Muscle of back (tissue), 13 donors: ENCODE measurements at places on chromosomes 5 and 9. TPM values are rescaled to one million over a fixed set of nuclear protein-coding genes. Genes with fewer than 3 reads are reported as not detected.
A peak's percentile ranks its signal among the peaks of the same experiment; 100 is the strongest.

SOWAHA gene
- polyA plus RNA-seq: 0.12 TPM

- no peak for DNase-seq
Measured at GRCh38 chr5:148438933-148439332, 55.2 kb downstream of the FBXO38 start.

PPP1R26 gene
- 14.1 TPM for polyA plus RNA-seq

DNA sequence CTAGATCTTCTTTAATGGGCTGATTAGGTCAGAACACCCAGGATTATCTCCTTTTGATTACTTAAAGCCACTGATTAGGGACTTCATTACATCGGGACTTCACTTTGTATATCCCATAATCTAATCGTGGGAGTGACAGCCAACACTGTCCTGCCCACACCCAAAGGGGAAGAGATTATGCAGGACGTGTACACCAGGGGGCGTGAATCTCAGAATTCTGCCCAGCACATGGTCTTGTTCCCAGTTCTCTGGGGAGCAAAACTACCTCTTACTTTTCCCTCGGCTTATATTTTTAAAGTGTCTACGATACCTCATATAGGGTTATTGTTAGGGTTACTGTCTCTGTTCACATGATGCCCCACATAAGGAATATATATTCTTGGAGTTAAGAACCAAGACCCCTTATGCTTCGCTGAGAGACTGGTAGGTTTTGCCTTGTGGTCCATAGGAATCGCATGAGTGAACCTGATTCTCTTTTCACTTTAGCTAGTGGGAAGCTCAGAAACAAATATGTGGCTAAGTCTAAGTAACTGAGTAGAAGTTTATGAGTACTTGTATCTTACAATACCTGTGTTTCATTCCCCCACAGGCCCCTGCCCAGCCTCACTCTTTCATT, 192.7 kb downstream of the GNA14 start:
- no peak for DNase-seq

CDO1 gene
- polyA plus RNA-seq: 22.5 TPM

GRCh38 chr5:163094492-163095180, 342.8 kb upstream of the CCNG1 start:
- DNase-seq: no peak

- no peak for DNase-seq
Measured at GRCh38 chr5:88551724-88552345, 283.2 kb upstream of the TMEM161B start.

GRCh38 chr5:52840277-52841050, 52.7 kb downstream of the ITGA1 start:
- DNase-seq: no peak

- DNase-seq: peak; percentile 64
Measured at GRCh38 chr9:10265153-10265631, 347.6 kb downstream of the PTPRD start.

DNA sequence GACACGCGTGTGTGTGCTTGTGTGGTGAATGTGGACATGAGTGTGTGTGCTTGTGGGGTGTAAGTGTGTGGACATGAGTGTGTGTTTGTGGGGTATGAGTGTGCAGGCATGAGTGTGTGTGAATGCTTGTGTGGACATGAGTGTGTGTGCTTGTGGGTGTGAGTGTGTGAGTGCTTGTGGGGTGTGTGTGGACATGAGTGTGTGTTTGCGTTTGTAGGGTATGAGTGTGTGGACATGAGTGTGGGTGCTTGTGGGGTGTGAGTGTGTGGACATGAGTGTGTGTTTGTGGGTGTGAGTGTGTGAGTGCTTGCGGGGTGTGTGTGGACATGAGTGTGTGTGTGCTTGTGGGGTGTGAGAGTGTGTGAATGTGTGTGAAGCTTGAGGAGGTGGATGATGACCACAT, 29.8 kb upstream of the TIFAB start:
- DNase-seq: no peak

- no peak for DNase-seq
Measured at GRCh38 chr5:82594097-82594496, 315.9 kb upstream of the RPS23 start.

DNA sequence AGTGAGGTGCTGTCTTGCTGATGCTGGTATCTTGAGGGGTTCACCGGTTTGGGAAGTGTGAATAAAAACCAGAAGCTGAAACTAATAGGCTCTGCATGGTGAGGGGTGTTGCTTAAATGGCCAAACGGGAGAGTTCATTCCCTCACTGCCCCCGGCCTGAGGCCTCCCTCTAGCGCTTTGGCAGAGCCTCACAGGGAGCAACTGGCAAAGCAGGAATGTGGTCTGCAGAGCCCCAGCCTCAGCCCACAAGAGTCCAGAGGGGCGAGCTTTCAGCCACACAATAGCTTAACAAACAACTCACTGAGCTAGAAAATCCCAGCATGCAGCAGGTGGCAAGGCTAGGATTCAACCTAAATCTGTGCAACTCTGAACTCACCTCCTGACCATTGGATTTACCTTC, 234.8 kb downstream of the MED10 start:
- no peak for DNase-seq

GRCh38 chr9:127555840-127556820, 55.9 kb upstream of the STXBP1 start:
- peak; percentile 50 for DNase-seq

RMI1 gene
- polyA plus RNA-seq: 8.1 TPM

DNA sequence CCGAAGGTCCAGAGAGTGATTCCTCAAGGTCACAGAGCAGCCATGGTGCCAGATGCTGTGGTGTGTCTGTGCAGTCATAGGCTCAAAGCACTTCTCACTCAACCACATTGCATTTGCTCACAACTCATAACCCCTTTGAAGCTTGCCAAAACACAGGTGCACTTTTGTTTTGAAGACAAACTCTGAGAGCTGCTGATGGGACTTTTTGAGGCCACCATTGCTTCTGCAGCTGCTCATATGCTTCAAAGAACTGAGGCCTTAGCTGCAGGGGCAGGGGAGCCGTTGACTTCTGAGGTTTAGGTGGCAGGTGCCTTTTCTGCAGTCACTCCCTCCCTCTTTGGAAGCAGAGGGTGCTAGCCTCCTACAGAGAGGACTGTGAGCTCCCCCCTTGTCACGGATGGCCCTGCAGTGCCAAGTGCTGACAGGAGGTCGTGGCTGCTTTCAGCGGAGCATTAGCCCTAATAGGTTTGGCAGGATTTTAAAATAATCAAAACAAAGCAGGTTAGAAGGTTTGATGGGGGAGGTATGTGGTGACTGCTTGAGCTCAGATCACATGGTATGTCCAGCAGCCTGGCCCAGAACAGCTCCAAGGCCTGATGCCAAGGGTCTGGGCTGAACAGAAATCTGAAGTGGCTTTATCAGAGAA, 232.1 kb downstream of the MAN2A1 start:
- no peak for DNase-seq

COL5A1 gene
- polyA plus RNA-seq: 415 TPM

DNA sequence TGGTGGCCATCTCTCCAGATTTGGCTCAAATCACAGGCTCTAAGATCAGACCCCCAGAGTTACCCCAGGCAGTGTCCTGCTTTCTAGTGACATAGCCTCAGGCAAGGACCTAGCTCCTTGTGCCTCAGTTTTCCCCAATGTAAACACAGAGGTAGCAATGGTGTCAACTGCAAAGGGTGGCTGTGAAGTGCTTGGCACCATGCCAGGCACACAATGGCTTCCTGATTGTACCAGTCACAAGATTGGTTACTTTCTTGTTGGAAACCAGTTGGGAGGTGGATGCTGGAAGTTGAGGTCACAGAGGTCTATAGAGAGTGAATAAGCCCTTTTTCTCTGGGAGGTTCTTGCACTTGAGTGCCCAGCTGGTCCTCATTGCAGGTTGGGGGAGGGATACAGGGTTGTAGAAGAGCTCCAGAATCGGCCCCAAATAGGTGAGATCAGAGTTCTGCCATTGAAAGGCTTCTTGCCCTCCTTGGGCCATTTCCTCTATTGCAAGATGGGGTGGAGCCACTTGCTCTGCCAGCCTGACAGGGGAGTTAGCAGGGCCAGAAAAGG, 2.3 kb downstream of the STKLD1 start:
- no peak for DNase-seq

AK8 gene
- polyA plus RNA-seq: 1.2 TPM

- DNase-seq: peak; percentile 58
Measured at GRCh38 chr5:92849756-92850155, 731.3 kb downstream of the NR2F1-AS1 start.
